T-cell (primary cell): ENCODE measurements at places on chromosomes 16 and 17.

- no peak for DNase-seq
- H3K4me1 ChIP-seq: peaks cover 55% of the 10 kb centered on the region
- H3K36me3 ChIP-seq: peaks cover 17% of the 10 kb centered on the region
- peak overlapping the region; percentile 76 for H3K4me3 ChIP-seq
Measured at GRCh38 chr17:28744972-28745785, 1.4 kb downstream of the TRAF4 start.

DNA sequence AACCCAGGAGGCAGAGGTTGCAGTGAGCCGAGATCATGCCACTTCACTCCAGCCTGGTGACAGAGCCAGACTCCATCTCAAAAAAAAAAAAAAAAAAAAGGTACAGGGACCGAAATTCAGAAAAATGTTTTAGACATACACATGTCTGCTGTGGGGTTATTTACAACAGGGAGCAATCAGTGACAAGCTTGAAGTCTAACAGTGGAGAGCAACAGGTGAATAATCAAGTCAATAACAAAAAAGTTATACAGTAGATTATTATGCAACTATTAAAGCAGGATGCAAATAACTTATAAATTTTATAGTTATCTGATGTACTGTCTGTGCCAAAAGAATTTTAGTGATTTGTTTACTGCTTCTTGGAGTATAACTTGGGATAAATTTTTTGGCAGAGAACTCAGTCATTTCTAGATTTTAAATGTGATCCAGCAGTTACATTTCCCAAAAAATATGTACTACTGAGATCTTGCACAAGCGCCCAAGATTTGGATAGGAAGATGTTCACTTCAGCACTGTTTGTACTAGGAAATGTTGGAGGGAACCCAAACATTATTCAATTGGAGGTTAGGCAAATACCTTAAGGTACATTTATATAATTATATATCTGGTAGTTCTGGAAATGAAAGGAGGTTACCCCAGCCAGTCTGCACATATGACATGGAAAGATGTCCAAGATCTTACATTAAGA is 34.1 kb downstream of the EEF2K start:
- H3K27me3 ChIP-seq: no peaks in the 10 kb centered on the region
- peaks cover 12% of the 10 kb centered on the region for H3K4me1 ChIP-seq
- no peaks in the 10 kb centered on the region for H3K36me3 ChIP-seq
- no peak for DNase-seq
- peak overlapping the region; percentile 51 for H3K27ac ChIP-seq

GRCh38 chr17:39979893-39980350 is 685 bp upstream of the PSMD3 start:
- H3K4me1 ChIP-seq: peaks cover 13% of the 10 kb centered on the region
- peak overlapping the region; percentile 96 for H3K4me3 ChIP-seq
- H3K27me3 ChIP-seq: no peaks in the 10 kb centered on the region
- H3K36me3 ChIP-seq: no peaks in the 10 kb centered on the region

DNA sequence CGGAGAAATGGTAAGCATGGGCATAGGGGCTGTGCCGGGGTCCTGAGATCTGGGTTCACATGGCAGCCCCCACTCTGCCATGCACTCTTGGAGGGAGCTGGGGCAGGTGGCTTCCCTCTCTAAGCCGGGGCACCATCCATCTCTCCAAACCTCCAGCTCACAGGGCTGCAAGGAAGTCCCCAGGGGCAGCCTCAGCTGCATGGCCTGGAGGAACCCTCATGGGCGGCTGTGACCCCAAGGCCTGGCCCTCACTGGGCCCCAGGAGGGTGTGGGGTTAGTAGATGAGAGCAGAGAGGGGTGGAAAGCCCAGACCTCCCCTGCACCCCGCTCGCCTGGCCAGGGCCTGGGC is 2.6 kb downstream of the CTRB2 start:
- no peak overlapping the region for H3K4me3 ChIP-seq
- H3K4me1 ChIP-seq: peaks cover 2% of the 10 kb centered on the region
- DNase-seq: no peak
- H3K27me3 ChIP-seq: no peaks in the 10 kb centered on the region
- H3K27ac ChIP-seq: no peak overlapping the region

GRCh38 chr16:51450909-51451308 is 299.8 kb upstream of the SALL1 start:
- no peaks in the 10 kb centered on the region for H3K4me1 ChIP-seq
- H3K27ac ChIP-seq: no peak overlapping the region
- no peak for DNase-seq
- H3K27me3 ChIP-seq: no peaks in the 10 kb centered on the region

- DNase-seq: no peak
- H3K27ac ChIP-seq: no peak overlapping the region
- H3K36me3 ChIP-seq: no peaks in the 10 kb centered on the region
- H3K4me3 ChIP-seq: no peak overlapping the region
Measured at GRCh38 chr16:59683709-59684108, 949.6 kb upstream of the GOT2 start.

- no peaks in the 10 kb centered on the region for H3K27me3 ChIP-seq
- no peaks in the 10 kb centered on the region for H3K36me3 ChIP-seq
- H3K4me3 ChIP-seq: no peak overlapping the region
- DNase-seq: no peak
- H3K4me1 ChIP-seq: no peaks in the 10 kb centered on the region
Measured at GRCh38 chr16:7440886-7441400, 108.3 kb downstream of the RBFOX1 start.

DNA sequence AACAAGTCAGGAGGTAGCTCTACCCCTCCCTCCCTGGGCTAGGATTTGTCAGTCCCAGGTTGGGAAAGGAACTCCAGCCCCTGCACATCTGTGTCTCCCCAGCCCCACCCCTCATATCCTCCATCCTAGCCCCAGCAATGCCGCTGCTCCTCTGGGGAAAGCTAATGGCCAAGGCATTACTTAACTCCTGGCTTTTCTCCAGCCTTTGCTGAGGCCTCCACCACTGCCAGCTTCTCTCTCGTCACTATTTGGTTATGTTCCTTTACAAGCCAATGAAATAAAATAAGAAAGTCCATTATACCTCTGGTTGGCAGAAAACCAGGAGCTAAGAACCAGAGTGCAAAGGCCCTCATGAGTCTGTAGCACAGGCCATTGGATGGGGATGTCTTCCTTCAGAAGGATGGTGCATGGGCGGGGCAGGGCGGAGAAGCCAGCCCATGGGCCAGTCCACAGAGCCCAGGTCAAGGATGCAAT is 171.0 kb downstream of the CCDC182 start:
- no peak overlapping the region for H3K27ac ChIP-seq
- no peak for DNase-seq
- H3K4me3 ChIP-seq: no peak overlapping the region
- H3K4me1 ChIP-seq: no peaks in the 10 kb centered on the region
- H3K27me3 ChIP-seq: no peaks in the 10 kb centered on the region
- H3K36me3 ChIP-seq: no peaks in the 10 kb centered on the region

DNA sequence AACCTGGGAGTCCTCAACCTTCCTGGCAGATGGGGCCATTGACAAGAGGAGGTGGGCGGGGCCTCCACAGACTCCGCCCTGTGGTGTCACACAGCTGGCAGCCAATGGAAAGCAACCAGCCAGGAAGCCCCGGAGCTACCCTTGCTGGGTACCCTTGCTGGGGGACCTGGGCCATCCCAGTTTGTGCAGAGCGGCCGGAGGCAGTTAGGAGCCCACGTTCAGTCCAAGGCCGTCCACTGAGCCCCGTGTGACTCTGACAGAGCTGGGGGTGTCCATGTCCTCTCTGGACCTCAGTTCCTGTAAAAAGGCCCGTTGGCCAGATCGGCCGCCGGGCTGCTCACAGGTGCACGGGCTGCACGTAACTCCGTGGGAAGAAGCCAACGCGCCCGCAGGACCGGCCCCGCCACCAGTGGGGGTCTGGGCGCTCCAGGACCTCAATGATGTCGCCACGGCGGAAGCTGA is 17.1 kb upstream of the FAM83G start:
- H3K27ac ChIP-seq: no peak overlapping the region
- no peak overlapping the region for H3K4me3 ChIP-seq
- peaks cover 36% of the 10 kb centered on the region for H3K36me3 ChIP-seq
- peak; percentile 31 for DNase-seq

DNA sequence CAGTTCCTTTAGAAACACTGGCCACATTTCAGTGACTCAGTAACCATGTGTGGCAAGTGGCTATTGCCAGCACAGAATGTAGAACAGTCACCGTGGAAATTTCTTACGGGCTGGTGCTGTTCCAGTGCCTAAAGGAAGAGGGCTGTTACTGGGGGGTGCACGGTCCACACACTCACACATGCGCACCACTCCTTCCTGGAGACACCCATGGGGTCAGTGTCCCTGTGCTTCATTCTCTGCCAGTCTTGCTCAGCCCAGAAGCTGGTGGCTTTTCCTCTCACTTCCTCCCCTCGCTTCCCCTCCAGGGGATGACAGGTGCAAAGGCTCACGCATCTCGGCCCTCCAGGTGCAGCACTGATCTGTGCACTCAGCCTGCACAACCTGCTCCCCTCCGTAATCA is 115.6 kb downstream of the CCDC182 start:
- H3K27ac ChIP-seq: no peak overlapping the region
- peaks cover 33% of the 10 kb centered on the region for H3K36me3 ChIP-seq
- H3K27me3 ChIP-seq: no peaks in the 10 kb centered on the region

DNA sequence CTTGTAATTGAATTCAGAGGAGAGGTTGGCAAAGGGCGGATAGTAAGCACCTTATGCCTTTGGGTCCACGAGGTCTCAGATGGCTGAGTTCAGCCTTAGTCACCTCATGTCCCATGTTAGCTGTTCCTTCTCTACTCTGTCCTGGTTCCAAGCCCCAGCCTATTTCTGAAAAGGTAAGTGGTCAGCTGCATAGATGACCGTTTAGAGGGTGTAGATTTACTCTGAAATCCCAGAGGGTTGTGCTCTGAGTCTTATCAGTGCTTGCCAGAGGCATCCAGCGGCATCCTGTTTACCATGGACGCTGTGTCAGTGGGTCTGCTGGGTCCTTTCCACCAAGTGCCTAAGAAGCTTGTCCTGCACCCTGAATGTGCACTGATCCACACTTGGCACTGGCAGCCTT is 1.9 kb downstream of the ZNF778 start:
- H3K27me3 ChIP-seq: no peaks in the 10 kb centered on the region
- no peak overlapping the region for H3K4me3 ChIP-seq
- H3K27ac ChIP-seq: no peak overlapping the region
- no peak for DNase-seq
- peaks cover 13% of the 10 kb centered on the region for H3K4me1 ChIP-seq
- H3K36me3 ChIP-seq: peaks cover 9% of the 10 kb centered on the region
